Muscle of leg (tissue), 16 donors: ENCODE measurements at places on chromosomes 3 and 15. TPM values are rescaled to one million over a fixed set of nuclear protein-coding genes. Genes with fewer than 3 reads are reported as not detected.

The FOXB1 gene
- not detected for polyA plus RNA-seq

DNA sequence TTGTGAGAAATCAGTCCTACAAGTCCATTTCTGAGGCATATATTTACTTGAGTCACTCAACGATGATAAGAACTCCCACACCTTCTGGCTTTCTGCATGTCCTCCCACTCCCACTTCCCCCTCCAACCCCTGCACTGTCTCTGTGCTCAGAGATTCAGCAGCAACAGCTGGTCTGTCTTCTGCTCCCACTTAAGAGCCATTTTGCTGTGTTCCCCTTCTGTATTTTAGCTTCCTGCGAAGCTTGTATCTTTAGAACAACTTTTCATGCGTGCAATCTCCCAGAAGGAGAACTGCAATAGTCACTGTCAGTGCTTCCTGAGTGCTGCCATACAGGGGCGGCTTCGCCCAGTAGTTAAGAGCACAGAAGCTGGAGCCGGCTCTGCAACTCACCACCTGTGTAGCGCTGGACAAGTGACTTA, 90.0 kb upstream of the SPATA12 start:
- DNase-seq: no peak

GRCh38 chr3:191348098-191348497, 17.8 kb upstream of the UTS2B start:
- no peak for DNase-seq

The SLC30A4 gene
- polyA plus RNA-seq: 4.2 TPM

DNA sequence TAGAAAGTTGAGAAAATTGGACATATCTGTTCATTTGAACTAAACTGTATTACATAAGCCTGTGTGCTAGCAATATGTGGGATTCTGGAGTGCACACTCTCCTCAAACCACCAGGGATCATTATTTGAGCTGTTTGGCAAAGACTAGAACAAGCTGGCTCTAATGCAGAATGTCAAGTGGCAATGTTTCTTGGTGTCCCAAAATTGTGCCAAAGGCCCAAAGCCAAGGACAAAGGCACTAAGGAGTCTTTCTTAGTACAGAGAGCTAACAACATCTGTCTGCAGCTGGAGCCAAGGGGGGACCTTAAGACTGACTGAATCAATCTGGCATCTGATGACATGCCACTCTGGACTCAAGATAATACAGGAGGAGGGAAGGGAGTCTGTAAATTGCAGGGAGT, 76.7 kb upstream of the STRIT1 start:
- peak; percentile 46 for DNase-seq

- no peak for DNase-seq
These were observed 63.3 kb downstream of the SENP2 start for GRCh38 chr3:185649414-185649813.
